ENCODE measurements at places on chromosomes 13 and 19. TPM values are rescaled to one million over a fixed set of nuclear protein-coding genes. Genes with fewer than 3 reads are reported as not detected.

DNA sequence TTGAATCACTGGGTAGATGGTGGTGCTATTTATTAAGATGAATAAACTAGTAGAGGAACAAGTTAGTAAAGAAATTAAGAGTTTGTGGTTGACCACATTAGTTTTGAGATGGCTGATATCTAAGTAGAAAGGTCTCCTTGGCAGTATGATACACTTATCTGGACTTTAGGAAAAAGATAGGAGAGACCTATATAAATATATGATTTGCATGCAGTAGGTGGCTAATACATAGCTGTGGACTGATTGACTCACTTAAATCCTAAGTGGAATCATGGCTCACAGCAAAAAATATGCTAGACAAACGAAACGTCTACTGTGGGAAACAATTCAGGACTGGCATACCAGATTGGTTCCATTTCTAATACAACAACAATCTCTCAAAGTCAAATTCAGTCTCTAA lies 92.0 kb downstream of the CAB39L start:
- DNase-seq = no peak

- no peak for DNase-seq
Measured at GRCh38 chr13:60165391-60166099, 1.8 kb upstream of the DIAPH3 start.

- DNase-seq = no peak
Measured at GRCh38 chr13:109135018-109135417, 505.6 kb downstream of the MYO16 start.

The CEACAM4 gene
- polyA plus RNA-seq = not detected

The CFAP97D2 gene
- polyA plus RNA-seq = not detected

The S1PR4 gene
- 2.8 TPM for polyA plus RNA-seq
